ENCODE measurements at places on chromosomes 11 and 22.

DNA sequence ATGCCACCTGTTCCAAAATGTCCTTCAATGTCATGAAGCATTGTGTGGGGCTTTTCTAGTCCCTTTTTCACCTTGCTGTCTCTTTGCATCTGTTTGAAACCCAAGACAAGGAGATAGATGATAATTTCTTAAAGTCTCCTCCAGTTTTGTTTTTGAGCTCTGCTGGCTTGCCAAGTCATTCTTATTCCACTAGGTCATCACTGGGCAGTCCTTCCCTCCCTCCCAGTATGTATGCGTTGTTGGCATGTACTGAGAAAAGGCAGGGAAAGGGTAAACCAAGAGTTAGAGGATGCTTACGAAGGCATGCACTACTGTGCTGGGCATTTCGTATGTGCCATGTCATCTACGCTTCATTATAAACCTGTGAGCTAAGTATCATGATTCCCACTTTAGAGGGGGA is 78.6 kb downstream of the PARVA start:
- peak; percentile 50 for DNase-seq

GRCh38 chr11:7646866-7647265 is 26.4 kb downstream of the CYB5R2 start:
- no peak for DNase-seq

DNA sequence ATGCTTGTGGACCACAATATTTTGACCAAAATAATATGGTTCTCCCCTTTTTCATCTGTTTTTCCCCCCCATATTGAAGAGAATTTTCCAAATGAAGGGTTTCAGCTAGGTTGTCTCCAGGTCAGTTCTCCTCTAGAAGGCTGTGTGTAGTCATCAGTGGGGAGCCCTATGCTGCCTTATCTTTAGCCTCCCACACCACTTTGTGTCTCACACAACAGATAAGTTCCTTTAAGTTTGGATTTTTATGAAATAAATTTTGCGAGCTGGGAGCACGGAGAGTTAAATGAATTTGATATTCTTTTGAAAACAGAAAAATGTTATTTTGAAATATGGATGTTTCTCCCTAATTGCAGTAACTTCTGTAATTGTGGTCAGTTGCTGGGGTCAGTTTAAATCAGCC is 28.9 kb downstream of the PAX6 start:
- no peak for DNase-seq

GRCh38 chr11:122007601-122008071 is 108.4 kb downstream of the BLID start:
- peak; percentile 54 for DNase-seq

- DNase-seq = no peak
These were observed 29.4 kb upstream of the SORL1 start for GRCh38 chr11:121422675-121423074.

DNA sequence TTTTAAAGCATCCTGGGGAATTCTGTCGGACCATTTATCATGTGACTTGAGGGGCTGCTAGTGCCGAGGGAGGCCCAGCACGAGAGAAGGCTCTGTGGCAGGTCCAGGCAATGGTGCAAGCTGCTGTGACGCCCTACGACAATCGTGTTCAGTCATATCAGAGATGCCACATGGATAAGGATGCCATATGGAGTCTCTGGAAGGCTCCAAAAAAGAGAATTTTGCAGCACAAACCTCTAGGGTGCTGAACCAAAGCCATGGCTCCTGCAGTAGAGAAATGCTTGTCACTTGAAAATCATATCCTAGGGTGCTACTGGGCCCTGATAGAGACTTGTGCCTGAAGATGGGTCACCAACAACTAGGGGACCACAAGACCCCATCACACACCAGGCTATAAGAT is 6.7 kb upstream of the CD6 start:
- no peak for DNase-seq

GRCh38 chr11:297586-298405 is 1.5 kb downstream of the IFITM5 start:
- no peak for DNase-seq

DNA sequence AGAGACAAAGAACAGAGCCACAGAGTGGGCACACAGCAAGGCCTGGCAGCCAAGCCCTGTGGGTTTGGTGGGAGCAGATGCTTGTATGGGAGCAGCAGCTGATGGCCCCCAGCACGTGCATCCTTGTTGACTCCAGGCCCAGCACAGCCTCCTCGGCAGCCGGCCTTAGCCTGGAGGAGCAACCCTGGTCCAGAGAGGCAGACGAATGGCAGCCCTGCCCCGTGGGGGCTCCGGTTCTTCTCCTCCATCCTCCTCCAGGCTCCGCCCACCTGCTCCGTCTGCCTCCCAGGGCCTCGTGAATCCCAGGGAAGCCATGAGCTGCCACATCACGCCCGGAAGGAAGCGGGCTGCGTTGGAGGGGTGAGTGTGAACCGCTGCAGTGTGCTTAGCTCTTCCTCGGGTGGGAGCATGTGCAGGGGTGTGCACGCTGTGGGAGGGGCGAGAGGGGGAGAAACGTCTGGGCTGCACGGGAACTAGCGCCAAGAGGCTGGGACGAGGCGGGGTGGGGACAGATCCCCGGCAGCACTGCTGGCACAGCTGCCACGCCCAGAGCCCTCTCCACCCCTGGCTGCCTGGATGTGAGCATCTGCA is 36.3 kb upstream of the JAM3 start:
- DNase-seq = no peak

- DNase-seq = peak; percentile 29
These were observed 232.6 kb downstream of the CASP12 start for GRCh38 chr11:104665641-104666040.

DNA sequence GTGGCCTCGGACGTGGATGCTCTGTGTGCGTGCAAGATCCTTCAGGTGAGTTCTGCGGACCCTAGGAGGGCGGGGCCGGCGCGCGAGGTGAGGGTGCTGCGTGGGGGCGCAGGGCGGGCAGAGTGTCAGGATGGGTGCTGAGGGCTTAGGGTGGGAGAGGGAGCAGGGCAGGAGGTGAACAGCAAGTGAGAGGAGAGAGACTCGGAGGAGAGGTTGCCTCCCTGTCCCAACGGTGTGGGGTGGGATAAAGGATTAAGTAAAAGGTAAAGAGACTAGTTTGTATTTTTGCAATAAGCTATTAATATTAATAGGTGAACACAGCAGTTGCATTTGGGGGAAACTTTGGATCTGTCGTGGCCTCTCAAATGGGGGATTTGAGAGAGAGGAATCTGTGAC is 451 bp downstream of the CDC45 start:
- no peak for DNase-seq

DNA sequence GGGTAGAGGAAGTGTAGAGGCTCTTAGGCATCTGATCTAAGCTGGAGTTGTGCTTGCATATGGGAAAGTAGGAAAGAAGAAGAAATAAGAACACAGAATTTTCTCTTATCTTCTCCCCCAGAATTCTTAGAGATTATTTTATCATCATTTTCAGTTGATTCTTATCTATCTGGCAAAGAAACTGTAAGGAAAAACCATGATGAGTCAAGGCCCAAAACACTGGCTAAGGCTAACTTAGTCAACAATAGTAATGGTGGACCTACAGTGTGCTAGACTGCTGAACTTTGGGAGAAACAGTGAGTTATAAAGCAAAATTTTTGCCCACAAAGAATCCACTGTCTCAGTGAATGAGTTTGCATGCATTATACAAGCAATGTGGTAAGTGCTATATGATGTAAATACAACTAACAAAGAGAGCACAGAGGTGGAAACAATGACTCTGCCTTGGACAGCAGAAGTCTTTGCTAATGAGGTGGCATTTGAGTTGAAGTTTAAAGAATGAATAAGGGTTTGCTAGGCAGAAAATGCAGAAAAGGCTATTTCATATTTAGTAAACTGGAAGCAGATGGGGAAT is 344.5 kb upstream of the PLET1 start:
- DNase-seq = peak; percentile 59

- no peak for DNase-seq
These were observed 9.9 kb upstream of the SLC37A2 start for GRCh38 chr11:125053167-125053566.

- DNase-seq = peak; percentile 94
These were observed 181.2 kb downstream of the WNT11 start for GRCh38 chr11:76025068-76025467.

DNA sequence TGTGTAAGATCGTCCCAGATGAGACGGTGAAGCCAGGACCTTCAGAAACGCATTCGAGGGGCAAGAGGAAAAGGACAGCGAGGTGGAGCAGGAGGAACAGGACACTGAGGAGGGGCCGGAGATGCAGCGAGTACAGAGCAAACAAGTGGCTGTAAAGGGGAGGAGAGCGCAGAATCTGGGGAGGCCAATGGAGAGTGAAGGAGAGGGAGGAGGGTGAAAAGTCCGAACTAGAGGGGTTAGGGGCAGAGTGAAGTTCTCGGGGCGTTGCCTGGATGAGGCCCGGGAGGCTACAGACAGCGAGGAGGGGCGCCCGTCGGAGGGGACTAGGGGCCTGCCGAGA is 8.8 kb upstream of the PPIL2 start:
- no peak for DNase-seq

GRCh38 chr11:72314600-72315392 is 70.8 kb upstream of the PHOX2A start:
- DNase-seq = no peak

DNA sequence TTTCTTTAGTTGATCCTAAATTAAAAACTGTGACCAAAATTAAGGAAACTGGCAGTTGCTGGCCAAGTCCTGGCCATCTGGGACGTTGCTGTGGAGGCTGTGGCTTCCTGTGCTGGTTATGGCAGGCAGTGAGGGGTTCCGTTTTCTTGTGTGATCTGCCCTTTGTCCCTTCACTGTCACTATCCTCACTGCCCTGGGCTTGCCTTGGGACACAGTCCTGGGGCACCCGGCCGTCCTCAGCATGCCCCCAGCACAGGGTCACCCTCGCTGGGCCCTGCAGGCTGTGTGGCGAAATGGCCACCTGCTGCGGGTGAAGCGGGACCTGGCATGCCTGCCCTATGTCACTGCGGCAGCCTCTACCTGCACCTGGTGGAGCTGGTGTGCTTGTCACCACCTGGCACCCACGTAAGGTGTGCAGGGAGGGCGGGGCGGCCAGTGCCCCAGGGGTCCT is 52.5 kb upstream of the SLC22A12 start:
- no peak for DNase-seq

- no peak for DNase-seq
These were observed 109.1 kb downstream of the KCNQ1 start for GRCh38 chr11:2553886-2554285.

- DNase-seq = no peak
These were observed 12.3 kb downstream of the LRRC32 start for GRCh38 chr11:76658231-76658630.

GRCh38 chr11:1433568-1433967 is 43.8 kb downstream of the BRSK2 start:
- no peak for DNase-seq

GRCh38 chr22:22030493-22031182 is 48.1 kb upstream of the TOP3B start:
- no peak for DNase-seq

DNA sequence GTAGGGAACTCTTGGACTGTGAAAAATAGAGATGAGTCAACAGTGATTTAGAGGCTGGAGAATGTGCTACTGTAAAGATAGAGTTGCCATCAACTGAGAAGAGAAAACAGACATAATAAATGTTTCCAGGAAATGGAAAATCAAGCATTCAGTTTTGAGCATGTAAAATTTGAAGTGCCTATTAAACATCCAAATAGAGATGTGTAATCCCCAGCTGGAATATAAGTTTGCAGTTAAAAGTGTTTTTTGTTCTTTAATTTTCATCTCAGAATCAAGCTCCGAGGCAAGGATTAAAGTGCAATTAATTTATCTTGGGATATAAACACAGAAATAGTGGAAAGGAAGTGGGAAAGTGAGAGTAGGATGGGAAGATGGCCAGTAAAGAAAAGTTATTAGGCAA is 666.0 kb upstream of the RAG2 start:
- no peak for DNase-seq

DNA sequence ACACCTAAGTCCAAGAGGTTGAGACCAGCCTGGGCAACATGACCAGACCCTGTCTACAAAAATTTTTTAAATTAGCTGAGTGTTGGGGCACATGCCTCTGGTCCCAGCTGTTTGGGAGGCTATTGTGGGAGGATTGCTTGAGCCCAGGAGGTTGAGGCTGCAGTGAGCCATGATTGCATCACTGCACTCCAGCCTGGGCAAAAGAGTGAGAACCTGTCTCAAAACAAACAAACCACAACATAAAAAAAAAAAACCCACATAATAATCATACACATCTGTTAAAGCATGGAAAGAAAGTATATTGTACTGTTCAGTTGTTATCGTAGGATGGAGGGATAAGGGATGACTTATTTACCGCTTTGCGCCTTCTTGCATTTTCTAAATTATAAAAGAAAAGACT is 35.9 kb upstream of the GRK2 start:
- DNase-seq = peak; percentile 28

DNA sequence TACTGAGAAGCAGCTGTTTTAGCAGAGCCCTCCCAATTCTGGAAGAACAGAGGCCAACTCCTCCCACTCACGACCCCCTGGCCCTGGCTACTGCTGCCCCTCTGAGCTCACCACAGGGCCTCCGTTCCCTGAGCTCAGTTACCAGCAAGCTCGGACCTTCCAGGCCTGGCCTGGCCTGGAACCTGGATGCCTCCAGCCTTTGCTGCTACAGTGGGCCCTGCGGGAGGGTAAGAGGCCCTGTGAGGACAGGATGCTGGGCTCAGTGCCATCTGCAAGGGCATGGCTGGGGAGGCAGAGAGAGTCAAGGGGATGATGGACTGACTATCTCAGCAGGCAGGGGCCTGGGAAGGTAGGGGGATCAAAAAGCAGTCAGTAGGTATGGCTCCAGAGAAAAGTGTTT is 209.9 kb upstream of the NCAM1 start:
- DNase-seq = no peak

GRCh38 chr11:5524756-5525155 is 8.3 kb upstream of the UBQLNL start:
- no peak for DNase-seq

DNA sequence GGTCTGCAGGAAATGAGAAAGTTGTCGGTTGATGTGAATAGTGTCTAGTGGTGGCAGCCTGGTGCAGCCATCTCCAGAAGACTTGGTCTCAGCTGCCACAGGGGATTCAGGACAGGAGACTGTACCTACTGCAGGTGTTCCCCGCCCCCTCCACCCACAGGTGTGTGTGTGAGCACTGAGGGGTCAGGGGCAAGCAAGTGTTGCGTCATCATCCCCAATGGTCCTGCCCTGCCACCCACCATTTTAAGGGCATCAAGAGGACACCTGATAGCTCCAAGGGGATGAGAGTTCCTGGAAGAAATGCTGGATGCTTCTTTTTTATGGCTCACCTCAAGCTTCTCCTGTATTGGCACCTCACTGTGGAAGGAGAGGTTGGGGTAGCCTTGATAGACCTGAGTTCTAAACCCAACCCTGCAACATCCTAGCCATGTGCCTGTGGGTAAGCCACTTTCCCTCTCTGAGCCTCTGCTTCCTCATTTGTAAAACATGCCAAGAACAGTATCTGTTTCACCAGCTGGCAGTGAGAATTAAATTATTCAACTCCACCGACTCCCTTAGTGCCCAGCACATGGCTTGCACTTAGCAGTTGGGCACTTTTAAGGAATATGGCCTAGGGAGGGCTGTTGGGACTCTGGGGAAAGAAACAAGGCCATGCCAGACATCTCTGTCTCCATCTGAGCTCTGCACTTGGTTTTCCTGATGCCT is 6.1 kb downstream of the C11orf91 start:
- DNase-seq = no peak

GRCh38 chr11:32331792-32332191 is 103.5 kb downstream of the WT1 start:
- DNase-seq = no peak

GRCh38 chr11:17504330-17505107 is 27.9 kb upstream of the ABCC8 start:
- DNase-seq = peak; percentile 60

Data from astrocyte of the spinal cord (primary cell).